ENCODE measurements at places on chromosomes 7 and 10. TPM values are rescaled to one million over a fixed set of nuclear protein-coding genes. Genes with fewer than 3 reads are reported as not detected.

VSTM4 gene
- total RNA-seq, result 0.05 TPM

DNA sequence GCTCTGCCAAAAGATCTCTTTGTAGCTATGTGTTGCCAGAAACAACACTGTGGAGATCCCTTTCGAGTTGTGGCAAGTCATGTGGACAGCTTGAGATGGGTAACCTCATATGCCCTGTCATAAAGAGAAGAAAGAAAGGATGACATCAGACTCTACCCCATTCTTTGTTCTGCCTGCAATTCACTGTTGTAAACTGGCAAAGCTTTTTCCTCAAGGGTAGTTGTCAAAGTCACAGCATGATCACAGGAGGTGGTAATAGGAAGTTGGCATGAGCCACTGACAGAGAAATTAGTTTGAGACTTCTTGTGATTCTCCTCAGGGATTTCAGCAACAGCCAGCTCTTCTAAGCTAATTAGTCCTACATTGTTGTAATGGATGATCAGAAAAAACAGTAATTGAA is 19.4 kb upstream of the MINDY3 start:
- no peak overlapping the region for H3K4me3 ChIP-seq
- no peak for DNase-seq
- H3K4me1 ChIP-seq, result no peaks in the 10 kb centered on the region

IQUB gene
- not detected for total RNA-seq

- no peak overlapping the region for H3K27ac ChIP-seq
- no peaks in the 10 kb centered on the region for H3K36me3 ChIP-seq
- no peak overlapping the region for H3K4me3 ChIP-seq
- H3K4me1 ChIP-seq, result no peaks in the 10 kb centered on the region
- no peaks in the 10 kb centered on the region for H3K27me3 ChIP-seq
- no peak for DNase-seq
These were observed 33.6 kb downstream of the GHRHR start for GRCh38 chr7:30997316-30997715.

- no peaks in the 10 kb centered on the region for H3K4me1 ChIP-seq
- no peaks in the 10 kb centered on the region for H3K27me3 ChIP-seq
- DNase-seq, result no peak
- H3K27ac ChIP-seq, result no peak overlapping the region
These were observed 25.6 kb downstream of the PUS7 start for GRCh38 chr7:105496521-105496920.

HEPACAM2 gene
- not detected for total RNA-seq

GRCh38 chr7:133130166-133130565 is 48.3 kb upstream of the CHCHD3 start:
- H3K4me1 ChIP-seq, result no peaks in the 10 kb centered on the region
- no peak for DNase-seq
- no peak overlapping the region for H3K27ac ChIP-seq
- no peak overlapping the region for H3K4me3 ChIP-seq
- H3K36me3 ChIP-seq, result no peaks in the 10 kb centered on the region
